ENCODE measurements at places on chromosomes 16 and 17.

DNA sequence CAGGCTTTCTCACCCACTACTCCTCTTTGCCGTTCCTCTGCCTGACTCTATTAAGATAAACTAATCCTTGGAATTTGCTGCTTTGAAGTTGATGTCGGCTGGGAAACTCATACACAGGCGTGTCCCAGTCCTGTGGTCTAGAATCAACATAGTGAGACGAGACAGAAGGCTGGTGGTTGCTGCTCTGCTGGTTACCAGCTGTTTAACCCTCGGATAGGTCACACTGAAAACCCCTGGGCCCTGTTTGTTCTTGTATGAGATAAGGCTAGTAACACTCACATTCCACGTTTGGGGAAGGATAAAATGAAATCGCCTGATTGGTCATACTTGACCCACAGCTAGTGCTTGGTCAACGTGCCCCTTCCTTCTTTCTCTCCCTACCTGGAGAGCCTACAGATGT is 517.0 kb downstream of the CDH13 start:
- no peak for DNase-seq

GRCh38 chr16:88009563-88010342 is 58.5 kb downstream of the BANP start:
- DNase-seq, result no peak

- no peak for DNase-seq
These were observed 123.4 kb downstream of the ASIC2 start for GRCh38 chr17:33169580-33170285.

DNA sequence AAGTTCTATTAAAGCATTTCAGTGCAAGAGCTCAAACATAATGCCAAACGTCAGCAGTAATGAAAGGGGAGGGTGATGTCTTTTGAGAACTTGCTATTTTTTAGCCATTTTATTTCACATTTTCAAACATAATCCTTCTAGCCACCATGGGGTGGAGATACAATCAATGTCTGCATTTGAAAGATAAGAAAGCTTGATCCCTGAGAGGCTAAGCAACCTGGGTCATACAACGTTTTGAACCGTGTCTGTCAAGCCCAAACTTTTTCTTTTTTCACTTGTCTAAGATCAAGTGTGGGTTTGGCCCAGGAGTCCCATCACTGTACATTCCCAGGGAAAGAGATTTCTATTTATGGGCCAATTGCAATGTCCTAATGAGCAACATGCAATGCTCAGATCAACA is 331.1 kb downstream of the SLC39A11 start:
- DNase-seq, result no peak

DNA sequence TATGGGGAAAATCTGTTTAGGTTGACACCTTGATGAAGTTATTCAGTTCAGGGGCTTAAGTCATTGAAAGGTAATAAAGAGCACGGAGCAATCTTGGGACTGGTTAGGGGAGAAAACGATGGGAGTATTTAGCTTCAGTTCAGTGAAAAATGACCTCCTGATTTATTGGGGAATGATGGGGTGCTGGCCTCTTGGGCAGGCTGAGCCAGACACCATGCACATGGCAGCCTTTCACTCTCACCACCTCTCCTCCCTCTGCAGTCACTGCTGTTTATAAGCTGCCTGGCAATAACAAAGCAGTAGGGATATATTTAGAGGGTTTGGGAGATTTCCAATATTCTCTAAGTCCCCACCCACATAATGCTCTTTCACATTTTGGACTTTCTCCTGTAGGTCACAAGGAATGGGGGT is 140.5 kb upstream of the HS3ST2 start:
- DNase-seq, result peak; percentile 43

Data from coronary artery (tissue), 2 donors.